ENCODE measurements at places on chromosomes 4 and X.

DNA sequence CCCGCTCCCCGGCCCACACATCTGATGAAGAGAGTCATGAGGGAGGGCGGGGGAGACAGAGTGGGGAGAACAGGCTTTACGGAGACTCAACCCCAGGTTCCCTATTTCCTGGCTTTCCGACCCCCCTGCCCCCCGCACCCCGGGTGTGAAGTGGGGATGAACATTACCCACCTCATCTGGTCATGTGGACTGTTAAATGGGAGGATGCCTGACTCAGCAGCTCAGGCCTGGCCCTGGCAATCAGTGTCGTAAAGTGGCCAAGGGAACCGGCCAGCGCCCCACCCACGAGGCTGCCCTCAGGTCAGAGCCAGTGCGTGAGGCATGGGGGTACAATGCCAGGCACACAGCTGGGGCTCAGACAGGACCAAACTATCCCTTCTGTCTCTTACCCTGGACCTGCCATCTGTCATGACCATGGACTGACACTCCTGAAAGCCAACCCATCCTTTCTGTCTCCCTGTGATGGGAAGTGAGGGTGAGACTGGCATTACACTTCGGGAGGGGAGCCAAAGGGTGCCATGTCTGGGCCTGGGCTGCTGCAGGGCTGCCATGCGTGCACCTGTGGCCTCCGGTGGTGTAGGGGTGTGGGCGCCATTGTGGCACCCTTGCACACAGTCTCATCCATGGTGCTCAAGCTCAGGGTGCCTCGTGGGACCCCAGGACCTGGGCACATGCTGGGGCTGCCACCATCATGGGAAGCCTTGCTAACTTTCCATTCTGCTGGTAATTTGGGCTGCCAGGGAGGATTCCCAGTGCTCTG, 106.1 kb upstream of the PSAPL1 start:
- DNase-seq, result no peak

- DNase-seq, result peak; percentile 83
Measured at GRCh38 chrX:24424948-24425347, 40.1 kb upstream of the PDK3 start.

GRCh38 chr4:74021601-74022000, 16.9 kb downstream of the CXCL3 start:
- DNase-seq, result no peak

DNA sequence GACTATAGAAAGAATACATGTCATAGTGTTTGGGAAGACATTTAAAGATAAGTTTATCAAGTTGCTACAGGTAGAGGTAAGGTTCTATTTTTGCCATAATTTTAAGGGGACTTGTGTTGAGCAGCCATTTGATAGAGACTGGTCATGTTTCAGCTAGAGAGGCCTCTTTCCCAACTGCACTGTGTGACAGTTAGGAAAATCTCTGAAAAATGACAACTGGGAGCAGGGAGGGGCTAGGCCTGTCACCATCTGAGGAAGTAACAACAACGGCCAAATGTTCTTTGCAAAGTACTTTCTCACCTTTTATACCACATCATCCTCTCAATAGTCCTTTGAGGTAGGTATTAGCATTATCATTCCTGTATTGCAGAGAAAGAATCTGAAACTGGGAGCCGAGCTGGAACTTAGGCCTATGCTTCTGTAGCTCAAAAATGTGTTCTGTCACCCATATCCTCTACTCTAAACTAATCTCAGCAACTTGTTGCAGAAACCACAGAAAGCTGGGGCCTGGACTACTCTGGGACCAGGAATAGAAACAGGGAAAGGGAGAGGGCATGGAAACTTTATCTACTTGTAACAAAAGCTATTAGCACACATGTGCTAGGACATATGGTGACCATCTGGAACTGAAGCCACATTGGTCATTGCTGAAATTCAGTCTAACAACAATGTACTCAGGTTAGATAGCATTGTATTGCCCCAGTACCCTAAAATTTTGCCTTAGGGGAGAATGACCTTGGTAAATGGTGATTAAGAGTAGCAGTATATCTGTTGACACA, 198.9 kb downstream of the MID1IP1 start:
- no peak for DNase-seq

DNA sequence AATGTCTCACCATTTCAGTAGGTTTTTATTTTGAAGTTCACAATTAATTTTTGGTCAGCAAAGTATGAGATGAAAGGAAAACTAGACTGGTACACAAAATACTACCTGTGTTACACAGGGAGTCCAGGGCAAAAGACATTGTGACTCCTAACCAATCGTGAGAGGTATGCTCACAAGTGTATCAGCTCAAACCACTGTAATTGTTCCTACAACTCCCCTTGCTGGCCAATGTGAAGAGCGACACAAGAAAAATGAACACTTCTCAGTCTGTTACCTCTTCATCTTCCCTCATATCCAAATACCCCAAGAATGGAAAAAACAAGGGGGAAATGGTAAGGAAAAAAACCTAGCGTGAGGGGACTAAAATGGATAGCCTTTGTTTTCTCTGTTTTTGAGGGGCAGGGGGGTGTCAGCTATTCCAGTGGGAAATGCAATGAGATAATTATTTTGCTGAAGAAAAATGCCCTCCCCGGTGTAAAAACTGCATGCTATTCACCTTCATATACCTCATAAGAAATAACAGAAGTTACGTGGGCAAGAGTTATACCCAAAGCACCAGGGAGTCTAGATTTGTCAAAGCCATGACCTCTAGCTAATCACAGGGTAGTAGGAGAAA, 30.6 kb upstream of the NSUN7 start:
- no peak for DNase-seq

DNA sequence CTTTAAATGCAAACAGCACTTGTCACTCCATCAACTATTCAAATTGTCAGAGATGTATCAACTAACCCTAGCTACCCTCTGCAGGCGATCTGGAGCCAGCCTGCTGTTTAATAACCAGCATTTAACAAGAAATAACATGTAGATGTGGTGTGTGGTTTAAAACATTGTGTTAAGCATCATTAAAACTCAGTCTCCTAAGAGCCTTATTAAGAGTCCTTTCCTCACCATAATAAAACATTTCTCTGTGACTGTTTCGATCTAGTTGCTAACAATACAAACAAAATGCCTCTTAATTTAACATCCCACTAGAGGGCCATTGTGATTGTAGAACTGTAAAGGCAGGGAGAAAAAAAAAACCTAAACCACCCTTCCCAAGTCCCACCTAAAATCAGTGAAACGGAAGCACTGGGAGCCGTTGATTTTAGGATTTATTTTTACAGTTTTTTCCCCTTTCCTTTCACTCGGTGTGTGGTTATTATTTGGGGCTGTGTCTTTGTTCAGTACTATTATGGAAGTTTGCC, 708.6 kb downstream of the C4orf33 start:
- DNase-seq, result no peak

- no peak for DNase-seq
Measured at GRCh38 chr4:100981447-100982204, 365.7 kb downstream of the PPP3CA start.

GRCh38 chr4:15459706-15460105, 10.0 kb upstream of the CC2D2A start:
- no peak for DNase-seq

GRCh38 chr4:679104-679481, 4.8 kb downstream of the MYL5 start:
- DNase-seq, result peak; percentile 49

- no peak for DNase-seq
Measured at GRCh38 chrX:35351212-35351611, 408.6 kb downstream of the FAM47B start.

Measured in aorta (tissue), 5 donors.